ENCODE measurements at places on chromosomes 6 and 20. TPM values are rescaled to one million over a fixed set of nuclear protein-coding genes. Genes with fewer than 3 reads are reported as not detected.

TMEM244 gene
- total RNA-seq: not detected

RREB1 gene
- total RNA-seq: 17.7 TPM

PACSIN1 gene
- 0.70 TPM for total RNA-seq

C20orf204 gene
- 2.4 TPM for total RNA-seq

ZSCAN23 gene
- total RNA-seq: 0.63 TPM

PPP2R5D gene
- 52.2 TPM for total RNA-seq

EYA4 gene
- not detected for total RNA-seq

PDRG1 gene
- total RNA-seq: 23.9 TPM

CTAGE9 gene
- not detected for total RNA-seq

ROS1 gene
- total RNA-seq: not detected

UQCC2 gene
- 150 TPM for total RNA-seq

SH3BGRL2 gene
- 0.81 TPM for total RNA-seq

TPBG gene
- total RNA-seq: not detected

SNAI1 gene
- 0.49 TPM for total RNA-seq

SPTLC3 gene
- total RNA-seq: not detected

PTGIS gene
- total RNA-seq: 7.8 TPM

ZNF318 gene
- 11.8 TPM for total RNA-seq

Measured in CD8-positive, alpha-beta memory T cell (primary cell).